Stimulated activated CD4-positive, alpha-beta T cell treated with anti-CD3 and anti-CD28 coated beads, Interleukin-1b, Interleukin-23, amount 100 ng/mL, for 1 hour (primary cell): ENCODE measurements at places on chromosomes 1 and 21.

- DNase-seq = no peak
Observed at GRCh38 chr1:54474310-54475251, 68.4 kb upstream of the SSBP3 start.

DNA sequence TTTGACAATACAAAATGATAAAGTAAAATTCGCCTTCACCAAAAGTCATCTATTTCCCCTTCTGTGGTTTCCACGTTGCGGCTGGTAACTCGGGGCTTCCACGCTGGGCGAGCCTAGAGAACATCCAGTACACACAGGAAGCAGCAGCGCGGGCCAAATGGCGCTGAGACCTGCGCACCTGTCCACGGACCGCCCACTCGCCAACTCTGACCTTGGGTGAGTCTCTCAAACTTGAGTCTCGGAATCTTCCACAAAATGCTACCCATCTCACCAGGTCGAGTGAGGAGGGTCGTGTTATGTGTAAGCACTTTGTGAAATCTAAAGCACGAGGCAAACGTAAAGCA lies 820 bp upstream of the TTF2 start:
- DNase-seq = peak; percentile 23

- DNase-seq = no peak
Observed at GRCh38 chr1:192831706-192832355, 23.0 kb downstream of the RGS2 start.

- no peak for DNase-seq
Observed at GRCh38 chr1:37501661-37502060, 12.9 kb downstream of the MEAF6 start.

- DNase-seq = no peak
Observed at GRCh38 chr1:21820597-21821232, 8.7 kb downstream of the LDLRAD2 start.
